ENCODE measurements at places on chromosomes 12 and 14.

DNA sequence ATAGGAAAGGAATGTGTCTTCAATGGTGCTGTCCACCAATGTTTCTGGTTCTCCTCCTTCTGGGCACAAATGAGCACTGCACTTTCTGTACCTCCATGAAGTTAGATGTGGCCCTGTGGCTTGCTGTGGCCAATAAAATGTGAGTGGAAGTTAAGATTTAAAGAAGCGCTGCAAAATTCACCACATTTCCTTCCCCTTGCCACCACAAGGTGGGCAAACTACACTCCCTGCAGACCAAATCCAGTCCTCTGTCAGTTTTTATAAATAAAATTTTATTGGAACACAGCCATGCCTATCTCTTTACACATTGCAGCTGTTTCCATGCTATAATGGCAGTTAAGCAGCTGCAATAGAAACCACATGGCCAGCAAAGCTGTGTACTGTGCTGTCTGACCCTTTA lies 141.4 kb upstream of the TMPO start:
- DNase-seq: no peak

GRCh38 chr14:30443368-30444007 lies 115.5 kb upstream of the G2E3 start:
- no peak for DNase-seq

DNA sequence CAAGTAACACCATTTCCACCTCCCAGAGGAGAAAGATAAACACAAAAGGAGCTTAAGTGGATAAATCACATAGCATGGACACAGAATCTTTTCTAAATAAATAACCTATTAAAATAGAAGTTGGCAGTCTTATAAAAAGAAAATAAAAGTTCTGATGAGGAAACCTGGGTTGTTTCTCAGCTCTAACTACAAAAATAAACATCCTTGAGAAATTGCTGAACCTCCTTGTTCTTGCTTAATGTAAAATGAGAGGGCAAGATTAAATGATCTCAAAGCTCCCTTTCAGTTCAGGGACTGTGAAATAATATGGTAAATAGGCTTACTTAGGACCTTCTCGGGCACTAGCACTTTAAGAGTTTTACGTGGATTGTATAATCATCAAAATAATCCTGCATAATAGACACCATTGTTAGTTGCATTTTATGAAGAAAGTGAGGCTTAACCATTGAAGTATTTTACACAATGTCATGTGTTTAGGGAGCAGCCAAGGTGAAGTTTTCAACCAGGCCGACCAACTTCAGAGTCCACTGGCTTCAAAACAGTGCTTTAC lies 214.0 kb upstream of the NOVA1 start:
- DNase-seq: no peak

GRCh38 chr12:75854681-75855309 lies 176.8 kb downstream of the PHLDA1 start:
- no peak for DNase-seq

DNA sequence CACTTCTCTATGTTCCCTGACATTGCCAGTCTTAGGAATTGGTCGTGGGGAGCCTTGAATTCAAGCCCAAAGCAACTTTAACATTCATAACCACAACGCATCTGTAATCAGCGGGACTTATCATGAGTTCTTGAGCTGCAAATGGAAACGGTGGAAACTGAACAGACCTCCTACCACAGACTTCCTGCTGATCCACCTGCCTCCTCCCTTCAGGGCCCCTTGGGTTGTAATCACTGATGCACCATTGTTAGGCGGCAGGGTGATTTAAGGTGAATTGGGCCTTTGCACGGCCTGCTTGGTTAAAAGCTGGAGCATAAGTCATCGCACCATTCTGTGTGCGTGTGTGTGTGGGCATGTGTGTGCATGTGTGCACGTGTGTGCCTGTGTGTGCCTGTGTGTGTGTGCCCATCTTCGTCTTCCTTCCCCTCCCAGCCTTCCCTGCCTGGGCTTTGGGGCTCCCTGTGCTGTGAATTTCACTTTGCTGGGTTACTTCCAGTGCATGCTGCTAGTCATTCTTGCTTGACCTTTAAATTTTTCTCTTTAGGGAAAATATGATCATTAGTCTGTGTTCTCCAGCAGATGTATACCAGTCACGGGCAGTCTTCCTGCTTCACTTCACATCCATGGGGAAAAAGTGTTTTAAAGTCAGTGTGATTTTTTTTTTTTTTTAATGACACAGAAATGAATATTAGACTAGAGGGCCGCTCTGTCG lies 29.1 kb downstream of the CHST11 start:
- no peak for DNase-seq

DNA sequence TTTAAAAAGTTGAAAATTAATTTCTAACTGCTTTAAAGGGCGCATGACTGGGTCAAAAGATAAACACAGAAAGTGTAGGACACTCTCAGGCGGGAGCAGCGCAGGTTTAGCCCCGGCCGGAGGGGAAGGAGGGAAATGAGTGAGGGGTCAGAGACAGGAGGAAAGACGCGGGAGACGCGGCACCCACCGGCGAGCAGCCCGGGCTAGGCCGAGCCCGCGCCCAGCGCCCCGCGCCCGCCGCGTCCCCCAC lies 591 bp downstream of the GXYLT1 start:
- DNase-seq: no peak

DNA sequence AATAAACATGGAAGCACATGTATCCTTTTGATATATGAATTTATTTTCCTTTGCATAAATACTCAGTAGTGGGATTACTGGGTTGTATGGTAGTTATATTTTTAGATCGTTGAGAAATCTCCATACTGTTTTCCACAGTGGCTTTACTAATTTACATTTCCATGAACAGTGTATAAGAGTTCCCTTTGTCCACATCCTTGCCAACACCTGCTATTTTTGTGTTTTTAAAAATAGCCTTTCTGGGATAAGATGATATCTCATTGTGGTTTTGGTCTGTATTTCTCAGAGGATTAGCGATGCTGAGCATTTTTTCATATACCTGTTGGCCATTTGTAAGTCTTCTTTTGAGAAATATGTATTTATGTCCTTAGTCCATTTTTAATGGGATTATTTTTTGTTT lies 329.2 kb upstream of the KITLG start:
- no peak for DNase-seq

DNA sequence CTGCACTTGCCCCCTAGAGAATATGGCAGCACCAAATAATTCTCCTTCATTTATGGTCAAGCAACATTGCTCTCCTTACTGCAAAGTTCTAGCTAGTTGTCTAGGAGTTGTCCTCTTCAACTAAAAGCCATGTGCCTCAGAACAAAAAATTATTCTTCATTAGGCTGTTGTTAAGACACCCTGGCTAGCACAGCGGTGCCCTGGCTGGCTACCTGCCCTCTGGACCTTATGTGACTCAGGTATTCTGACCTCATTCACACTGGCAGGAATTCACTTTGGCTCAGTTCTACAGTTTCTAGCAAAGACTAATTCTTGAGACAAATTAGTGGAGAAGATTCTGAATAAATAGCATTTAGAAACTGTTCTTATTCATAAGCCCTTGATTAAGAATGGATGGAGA lies 224.4 kb upstream of the KRR1 start:
- DNase-seq: no peak

- no peak for DNase-seq
Measured at GRCh38 chr14:75059642-75060041, 4.2 kb downstream of the ACYP1 start.

DNA sequence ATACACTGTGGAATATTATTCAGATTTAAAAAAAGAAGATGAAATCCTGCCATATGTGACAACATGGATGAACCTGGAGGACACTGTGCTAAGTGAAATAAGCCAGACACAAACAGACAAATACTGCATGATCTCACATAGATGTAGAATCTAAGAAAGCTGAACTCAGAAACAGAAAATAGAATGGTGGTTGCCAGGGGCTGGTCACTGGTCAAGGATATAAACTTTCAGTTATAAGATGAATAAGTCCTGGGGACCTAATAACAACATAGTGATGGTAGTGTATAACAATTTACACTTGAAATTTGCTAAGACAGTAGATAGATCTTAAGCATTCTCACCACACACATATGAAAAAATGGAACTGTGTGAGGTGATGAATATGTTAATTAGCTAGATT lies 161.3 kb upstream of the TMCC3 start:
- no peak for DNase-seq

GRCh38 chr12:124774462-124775167 lies 89.0 kb downstream of the SCARB1 start:
- DNase-seq: peak; percentile 31

DNA sequence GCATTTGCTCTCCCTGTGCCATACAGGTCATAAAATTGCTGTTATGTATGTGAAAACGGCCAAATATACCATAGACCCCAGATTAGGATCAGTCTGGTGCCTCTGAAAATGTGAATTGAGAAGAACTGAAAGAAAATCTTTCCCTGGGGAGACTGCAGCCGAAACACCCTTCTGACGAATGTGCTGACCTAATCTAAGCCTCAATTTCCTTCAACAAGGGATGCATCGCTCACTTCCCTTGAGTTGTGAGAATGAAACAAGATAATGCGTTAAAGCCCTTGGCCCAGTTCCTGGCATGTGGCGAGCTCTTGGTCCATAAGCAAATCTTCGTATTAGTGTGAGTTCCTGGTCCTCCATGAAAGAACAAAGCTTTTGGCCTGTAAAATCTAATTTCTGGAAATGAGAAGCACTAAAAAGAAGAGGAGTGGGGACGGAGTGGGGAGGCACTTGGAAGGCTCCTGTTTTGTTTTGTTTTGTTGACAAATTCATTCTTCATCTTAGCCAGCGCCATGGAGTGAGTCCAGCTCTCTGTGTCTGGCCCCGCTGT lies 49.5 kb upstream of the RTRAF start:
- no peak for DNase-seq

DNA sequence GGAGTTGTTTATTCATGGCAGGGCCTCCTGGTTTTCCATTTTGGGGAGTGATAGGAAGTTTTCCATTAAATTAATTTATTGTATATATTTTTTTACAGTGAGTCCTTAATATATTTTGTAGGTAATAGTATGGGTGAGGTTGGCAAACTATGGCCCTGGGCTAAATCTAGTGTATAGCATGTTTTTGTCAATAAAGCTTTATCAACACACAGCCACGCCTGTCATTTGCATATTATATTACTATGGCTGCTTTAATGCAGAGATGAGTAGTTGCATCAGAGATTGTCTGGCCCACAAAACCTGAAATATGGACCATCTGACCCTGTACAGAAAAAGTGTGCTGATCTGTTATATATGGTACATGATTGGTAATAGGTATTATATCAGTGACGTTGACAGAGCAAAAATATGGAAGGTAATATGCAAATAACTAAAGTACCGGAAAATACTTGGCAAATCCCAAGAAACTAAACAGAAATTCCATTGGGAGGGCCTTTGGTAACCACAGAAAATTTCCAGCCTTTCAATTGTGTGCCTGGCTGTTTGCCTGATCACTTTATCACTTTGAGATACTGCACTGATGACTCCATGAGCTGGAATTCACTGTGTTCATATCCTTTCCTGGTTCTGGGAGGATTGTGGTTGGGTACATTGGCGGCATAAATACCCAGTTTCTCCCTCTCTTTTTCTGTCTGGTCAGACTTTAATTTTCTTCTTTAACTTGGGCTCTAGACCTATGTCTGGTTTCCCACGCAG lies 61.7 kb upstream of the RFLNA start:
- DNase-seq: no peak

- DNase-seq: no peak
Measured at GRCh38 chr12:122518908-122519307, 7.8 kb downstream of the RSRC2 start.

DNA sequence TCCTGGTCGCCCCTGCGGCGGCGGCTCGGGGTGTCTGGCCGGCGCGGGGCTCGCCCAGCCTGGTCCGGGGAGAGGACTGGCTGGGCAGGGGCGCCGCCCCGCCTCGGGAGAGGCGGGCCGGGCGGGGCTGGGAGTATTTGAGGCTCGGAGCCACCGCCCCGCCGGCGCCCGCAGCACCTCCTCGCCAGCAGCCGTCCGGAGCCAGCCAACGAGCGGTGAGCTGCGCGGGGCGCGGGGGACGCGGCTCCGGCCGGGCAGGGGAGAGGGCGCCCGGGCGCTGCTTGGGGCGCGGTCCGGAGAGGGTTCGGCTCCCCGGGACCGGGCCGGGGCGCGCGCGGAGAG lies at the start of gene LGALS3:
Gene LGALS3 (plus strand): TSS at position 167 of the 342 bp plus-strand sequence. CDS start 8,122 bp downstream, outside the sequence.
- peak; percentile 24 for DNase-seq

DNA sequence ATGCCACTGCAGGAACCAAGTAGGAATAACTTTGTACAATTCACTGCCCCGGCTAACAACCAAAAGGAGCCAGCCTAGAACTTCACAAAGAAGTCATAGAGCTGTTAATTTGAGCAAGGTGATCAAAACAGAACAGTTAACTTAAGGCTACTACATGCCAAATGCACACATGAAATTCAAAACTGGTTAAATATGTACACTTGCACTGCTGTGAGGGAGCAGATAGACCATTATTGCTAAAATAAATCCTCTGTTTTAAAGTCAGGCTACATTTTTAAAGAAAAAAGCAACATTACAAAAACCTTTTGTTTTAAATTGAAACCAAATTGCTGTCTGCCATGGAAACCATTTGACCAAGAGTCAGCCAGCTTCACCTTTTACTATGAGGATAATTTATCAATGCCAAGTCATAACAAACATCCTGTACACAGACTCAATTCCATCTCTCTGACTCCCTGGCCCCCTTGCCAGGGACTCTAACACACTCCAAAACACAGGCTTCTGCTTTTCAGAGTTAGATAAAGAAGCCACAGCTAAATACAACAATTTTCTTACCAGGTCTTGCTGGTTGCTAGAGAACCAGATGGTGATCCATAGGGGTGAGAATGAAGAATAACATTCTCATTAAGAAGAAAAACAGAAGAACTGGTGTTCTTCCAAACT lies 84.0 kb downstream of the LRP6 start:
- no peak for DNase-seq

GRCh38 chr12:124240493-124240892 lies 54.4 kb upstream of the RFLNA start:
- no peak for DNase-seq

DNA sequence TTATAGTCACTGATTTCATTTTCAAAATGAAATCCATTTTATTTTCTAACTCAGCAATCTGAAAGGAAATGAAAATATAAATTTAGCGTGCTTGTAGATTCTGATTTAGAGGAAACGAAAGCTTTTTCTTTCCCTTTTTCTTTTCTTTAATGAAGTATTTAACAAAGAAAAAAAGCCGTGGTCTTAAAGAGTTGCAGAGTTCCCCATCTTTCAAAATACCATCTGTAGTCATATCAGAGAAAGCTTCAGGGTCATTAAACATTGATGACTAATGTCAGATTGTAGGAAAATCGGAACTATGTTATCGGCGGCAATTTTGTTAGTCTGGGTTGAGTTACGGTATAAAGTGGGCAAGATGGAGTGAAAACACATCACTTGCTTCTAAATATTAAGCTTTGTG lies 32.3 kb downstream of the DRAM1 start:
- no peak for DNase-seq

- DNase-seq: no peak
Measured at GRCh38 chr12:56874821-56875220, 59.4 kb downstream of the SDR9C7 start.

DNA sequence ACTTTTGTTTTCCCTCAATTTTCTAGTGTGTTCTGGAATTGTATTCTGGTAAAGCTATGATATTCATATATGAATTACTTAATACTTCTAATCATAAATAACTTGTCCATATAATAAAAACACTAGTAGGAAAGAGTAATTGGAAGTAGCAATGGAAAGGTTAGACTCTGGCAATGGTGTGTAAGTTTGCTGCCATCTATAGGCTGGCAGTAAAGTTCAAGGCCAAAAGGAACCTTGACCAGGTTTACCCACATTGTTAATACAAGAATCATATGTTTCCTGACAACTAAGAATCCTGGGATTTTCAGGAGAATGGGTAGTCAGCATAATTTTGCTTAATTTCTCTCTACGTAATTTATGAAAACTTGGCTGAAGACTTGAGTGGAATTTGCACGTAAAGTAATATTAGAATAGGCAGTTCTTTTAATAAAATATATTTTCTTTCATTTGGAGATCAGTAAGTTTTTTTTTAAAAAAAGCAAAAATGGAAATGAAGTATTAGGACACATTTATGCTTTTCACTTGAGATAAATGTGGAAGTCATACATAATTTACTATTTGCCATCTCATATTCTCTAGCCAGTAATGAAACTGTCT lies 926.7 kb downstream of the GALC start:
- DNase-seq: no peak

Measured in thoracic aorta (tissue), 2 donors.